ENCODE measurements at places on chromosomes 2 and 18.

GRCh38 chr2:226969417-226970080 is 133.7 kb downstream of the RHBDD1 start:
- DNase-seq: no peak

- DNase-seq: peak; percentile 81
Measured at GRCh38 chr2:205766779-205767359, 84.6 kb downstream of the NRP2 start.

DNA sequence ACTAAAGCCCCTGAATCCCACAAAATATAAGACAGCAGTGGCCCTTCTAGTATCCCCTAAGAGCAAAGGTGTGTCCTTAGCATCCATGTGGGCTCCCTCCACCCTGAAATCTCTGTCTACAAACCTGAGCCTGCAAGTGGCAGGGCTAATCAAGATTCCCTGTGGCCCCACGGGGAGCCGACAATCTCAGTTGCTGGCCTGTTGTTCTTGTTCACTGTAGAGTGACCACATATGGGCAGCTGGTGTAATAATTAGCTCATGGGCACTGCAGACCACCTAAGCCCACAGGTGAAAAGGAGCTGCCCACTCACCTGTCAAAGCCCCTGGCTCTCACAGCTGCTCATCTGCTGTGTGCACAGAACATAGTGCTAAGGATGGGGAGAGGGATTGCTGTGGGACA is 102.3 kb downstream of the MRO start:
- DNase-seq: no peak

- DNase-seq: no peak
Measured at GRCh38 chr18:62342884-62343283, 17.8 kb downstream of the TNFRSF11A start.

GRCh38 chr2:31176742-31177141 is 38.5 kb upstream of the GALNT14 start:
- DNase-seq: no peak

- peak; percentile 62 for DNase-seq
Measured at GRCh38 chr18:46152436-46152807, 48.2 kb downstream of the HAUS1 start.

GRCh38 chr2:21103274-21103891 is 20.4 kb upstream of the TDRD15 start:
- no peak for DNase-seq

GRCh38 chr2:185279999-185280398 is 458.6 kb upstream of the FSIP2 start:
- DNase-seq: no peak

GRCh38 chr18:24799176-24799575 is 338.7 kb downstream of the HRH4 start:
- DNase-seq: no peak

DNA sequence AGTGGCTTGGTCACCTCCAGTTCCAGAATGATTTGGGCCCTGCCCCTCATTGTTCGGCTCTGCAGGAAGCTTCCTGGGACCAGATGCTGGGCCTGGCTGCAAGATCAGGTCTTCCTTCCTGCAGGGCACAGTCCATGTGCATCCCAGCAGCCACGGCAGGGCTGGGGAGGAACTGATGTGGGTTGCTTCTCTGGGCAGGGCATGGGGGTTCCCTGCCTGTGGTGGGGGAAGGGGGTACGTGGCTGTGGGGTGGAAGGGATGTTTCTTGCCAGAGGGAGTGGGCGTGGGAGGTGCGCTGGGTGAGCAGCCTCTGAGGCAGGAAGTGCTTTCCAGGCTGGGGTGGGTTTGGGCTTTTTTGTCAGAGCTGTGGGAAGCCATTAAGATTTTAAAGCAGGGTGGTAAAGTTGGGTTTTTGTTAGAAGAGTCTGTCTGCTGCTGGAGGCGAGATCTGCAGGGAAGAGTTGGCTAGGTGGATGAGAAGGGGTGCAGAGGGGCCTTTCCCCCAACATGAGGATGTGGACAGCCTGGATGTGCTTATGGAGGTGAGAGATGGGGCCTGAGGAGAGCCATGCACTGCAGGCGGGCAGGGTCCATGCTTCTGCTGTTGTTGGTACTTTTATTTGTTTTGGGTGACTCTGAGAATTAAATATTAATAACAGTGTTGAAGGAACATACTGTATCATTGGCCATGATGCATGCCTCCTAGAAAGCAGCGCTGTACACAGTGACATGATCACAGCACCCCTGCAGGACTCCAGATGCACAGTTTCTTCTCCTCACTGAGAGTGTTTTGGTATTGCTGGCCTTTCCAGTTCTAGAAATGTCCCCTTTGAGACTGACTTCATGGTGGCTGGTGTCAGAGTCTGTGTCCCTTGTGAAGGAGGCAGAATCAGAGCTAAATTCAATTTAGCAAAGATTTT is 45.3 kb downstream of the DGKD start:
- DNase-seq: no peak

GRCh38 chr2:42787424-42787787 is 5.0 kb downstream of the HAAO start:
- DNase-seq: no peak
